ENCODE measurements at places on chromosomes 1 and 21.

DNA sequence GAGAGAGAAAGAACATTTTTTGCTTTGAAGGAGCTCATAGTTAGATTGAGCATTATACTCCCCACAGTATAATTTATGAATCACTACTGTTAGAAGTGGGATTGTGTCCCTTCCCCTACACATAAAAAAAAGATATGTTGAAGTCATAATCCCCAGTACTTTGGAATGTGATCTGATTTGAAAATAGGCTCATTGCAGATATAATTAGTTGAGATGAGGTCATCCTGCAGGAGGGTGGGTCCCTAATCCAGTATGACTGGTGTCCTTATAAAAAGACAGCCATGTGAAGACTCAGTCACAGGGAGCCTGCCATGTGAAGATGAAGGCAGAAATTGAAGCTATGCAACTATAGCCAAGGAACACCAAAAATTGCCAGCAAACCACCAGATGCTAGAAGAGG lies 76.4 kb downstream of the TGFB2 start:
- no peak for DNase-seq

DNA sequence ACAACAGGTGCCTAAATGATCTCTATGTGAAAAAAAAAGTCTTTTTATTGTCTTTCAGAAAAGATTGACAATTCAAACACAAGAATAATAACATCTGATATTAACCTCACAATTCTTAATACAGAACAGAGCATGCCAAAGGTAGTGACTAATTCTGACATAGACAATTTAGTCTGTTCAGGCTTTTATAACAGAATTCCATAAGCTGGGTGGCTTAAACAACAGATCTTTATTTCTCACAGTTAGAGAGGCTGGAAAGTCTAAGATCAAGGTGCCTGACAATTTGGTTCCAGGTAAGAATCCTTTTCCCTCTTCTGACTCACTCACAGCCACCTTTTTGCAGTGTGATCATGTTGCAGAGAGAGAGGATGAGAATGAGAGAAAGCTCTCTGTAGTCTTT lies 27.0 kb downstream of the DPYD start:
- DNase-seq: no peak

GRCh38 chr21:23316190-23316589 lies 2291.1 kb downstream of the MRPL39 start:
- DNase-seq: no peak

DNA sequence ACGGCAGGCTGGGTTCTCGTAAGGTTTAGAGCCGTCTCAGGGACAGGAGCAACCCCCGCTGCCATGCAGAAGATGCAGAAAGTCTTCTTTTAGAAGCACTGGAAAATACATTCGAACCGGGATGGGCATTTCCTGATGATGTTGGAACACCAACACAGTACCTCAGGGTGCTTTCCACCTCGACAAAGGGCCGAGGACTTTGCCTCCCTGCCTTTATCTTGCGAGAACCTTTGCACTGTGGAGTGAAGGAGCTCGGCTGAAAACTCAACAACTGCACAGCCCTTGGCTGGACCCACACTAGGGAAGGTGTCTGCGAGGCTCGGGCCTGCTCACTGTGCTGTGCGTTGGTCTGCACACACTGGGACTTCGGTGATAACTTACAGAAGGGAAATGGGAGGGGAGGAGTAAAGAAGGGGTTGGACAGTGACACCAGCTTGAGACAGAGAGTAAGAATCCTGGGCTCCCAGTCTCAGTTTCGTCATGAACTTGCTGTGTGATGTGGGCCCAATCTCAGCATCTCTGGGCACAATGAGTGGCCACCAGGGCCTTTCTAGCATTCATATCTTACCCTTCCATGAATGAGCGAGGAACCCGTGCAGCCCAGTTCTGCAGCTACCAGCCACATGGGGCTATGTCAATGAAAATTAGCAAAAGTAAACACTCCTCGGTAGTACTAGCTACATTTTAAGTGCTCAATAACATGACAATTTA lies 18.2 kb downstream of the RCAN1 start:
- DNase-seq: no peak

GRCh38 chr21:26679284-26679683 lies 106.2 kb upstream of the CYYR1 start:
- no peak for DNase-seq
